Activated T-helper 17 cell treated with anti-CD3 and anti-CD28 coated beads, Interleukin-2, amount 50 U/mL, for 72 hours (primary cell): ENCODE measurements at places on chromosomes 1 and 21. TPM values are rescaled to one million over a fixed set of nuclear protein-coding genes. Genes with fewer than 3 reads are reported as not detected.

- peak; percentile 21 for ATAC-seq
Observed at GRCh38 chr1:48530727-48531351, 58.8 kb upstream of the SPATA6 start.

DNA sequence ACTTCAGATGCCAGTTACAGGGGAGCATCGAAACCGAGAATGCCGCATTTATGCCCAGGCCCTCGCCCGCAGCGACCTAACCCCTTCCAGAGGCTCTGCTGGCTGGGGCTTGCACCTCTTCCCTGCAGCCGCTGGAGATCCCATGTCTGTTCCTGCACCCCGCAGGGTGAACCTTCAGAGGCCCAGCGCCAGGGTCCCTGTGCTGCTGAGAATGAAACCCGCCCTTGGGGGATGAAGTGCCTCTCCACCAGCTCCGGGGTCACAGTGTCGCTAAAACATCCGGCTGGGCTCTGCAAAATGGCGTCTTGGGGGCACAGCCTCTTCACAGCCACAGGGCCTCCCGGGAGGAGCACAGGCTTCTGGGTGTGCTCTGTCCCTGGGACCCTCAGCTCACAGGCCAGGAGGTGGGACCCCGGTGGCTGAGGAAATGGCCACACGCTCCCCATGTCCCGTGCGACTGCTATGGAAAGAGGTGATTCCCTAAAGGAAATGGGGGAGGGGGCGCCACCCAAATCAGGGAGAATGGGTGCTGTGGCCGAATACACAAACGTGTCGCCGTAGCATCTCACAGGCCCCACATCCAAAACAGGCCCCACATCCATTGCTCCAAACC, 39.9 kb upstream of the TSPEAR start:
- no peak for ATAC-seq

DNA sequence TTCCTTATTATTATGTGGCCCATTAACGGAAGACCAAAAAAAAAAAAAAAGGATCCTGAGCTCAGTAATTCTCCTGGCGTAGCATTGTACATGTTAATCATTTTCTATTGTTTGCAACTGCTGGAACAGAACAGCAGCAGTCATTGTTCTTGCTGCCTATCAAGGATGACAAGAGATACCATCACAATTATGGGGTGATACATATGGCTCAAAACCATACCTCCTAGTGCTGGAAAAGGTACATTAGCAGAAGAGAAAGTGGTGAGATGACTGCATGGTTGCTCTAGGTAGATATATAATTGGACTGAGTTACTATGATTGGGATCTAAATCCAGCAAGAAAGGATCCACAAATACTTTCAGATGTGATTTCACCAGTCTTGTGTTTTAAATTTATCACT, 13.3 kb upstream of the TLR5 start:
- ATAC-seq = no peak

- peak; percentile 41 for ATAC-seq
Observed at GRCh38 chr1:198655459-198656121, 16.8 kb downstream of the PTPRC start.

DNA sequence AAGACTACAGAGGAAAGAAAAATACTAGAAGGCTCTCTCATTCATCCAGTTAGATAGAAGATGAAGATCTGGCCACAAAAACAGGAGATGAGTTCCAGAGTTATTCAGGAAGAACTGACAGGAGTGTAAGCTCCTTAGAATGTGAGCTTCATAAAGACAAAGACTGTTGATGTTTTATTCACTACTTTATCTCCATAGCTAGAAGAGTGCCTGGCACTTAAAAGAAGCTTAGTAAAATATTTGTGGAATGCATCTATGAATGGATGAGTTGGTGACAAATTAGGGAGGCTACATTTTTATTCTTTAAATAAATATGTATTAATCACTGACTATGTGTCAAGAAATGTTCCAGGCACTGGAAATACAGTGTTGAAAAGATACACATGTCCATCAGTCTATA, 13.8 kb downstream of the CLDN17 start:
- ATAC-seq = no peak

GRCh38 chr1:151368393-151369301, 3.9 kb downstream of the SELENBP1 start:
- no peak for ATAC-seq

DNA sequence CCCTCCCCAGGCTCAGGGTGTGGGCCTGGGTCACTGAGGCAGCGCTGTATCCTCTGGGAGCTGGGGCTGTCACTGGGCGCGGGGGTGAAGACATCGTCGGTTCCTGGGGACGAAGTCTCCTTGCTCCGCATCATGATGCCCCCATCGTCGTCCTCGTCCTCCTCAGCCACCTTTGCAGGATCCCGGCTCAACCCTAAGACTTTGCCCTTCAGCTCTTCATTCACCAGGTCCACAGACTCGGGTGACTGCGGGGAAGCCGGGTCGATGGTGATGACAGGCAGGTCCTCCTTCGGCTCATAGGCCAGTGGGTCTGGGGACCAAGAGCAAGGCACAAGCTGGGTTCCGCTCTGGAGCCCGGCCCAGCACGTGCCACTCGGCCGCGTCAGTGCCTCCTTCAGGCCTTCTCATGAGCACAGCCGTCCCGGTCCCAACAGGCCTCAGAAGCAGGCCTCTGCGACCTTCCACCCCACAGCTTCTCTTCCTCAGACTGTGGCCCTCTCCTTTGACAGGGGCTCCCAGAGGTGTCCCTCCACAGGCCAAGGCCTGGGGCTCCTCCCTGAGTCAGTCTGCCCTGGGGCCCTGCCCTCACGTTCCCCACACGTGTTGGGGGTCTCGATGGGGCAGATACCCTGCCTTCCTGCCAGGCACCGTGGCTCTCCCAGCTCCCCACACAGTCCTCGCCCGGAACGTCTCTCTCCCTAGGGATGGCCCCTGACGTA, 54.4 kb downstream of the SLC9A1 start:
- ATAC-seq = no peak

- ATAC-seq = no peak
Observed at GRCh38 chr1:231550448-231550781, 21.9 kb downstream of the TSNAX start.

DNA sequence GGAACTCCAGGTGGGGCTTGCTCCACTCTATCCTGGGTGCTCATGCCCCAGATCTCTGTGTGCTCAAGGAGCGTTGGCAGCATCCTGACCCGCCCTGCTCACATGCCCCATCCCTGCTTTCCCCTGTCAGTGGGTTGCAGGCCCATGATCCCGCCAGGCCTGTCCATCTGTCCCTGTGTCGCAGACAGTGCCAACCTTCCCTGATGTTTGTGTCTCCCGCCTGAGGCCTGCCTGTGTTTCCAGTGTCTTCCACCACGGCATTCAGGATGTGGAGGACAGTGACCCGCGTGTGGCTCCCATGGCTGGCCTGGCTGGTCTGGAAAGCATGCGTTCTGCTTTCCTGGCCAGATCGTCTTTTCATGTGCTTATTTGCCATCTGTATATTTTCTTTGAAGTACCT, 82.9 kb downstream of the PCBP3 start:
- ATAC-seq = no peak

VCAM1 gene
- total RNA-seq = not detected

TCHHL1 gene
- total RNA-seq = not detected

DNASE2B gene
- not detected for total RNA-seq

SLC2A1 gene
- 280 TPM for total RNA-seq

CCDC17 gene
- 4.4 TPM for total RNA-seq

DNAJC28 gene
- total RNA-seq = 0.54 TPM

INSRR gene
- 0.04 TPM for total RNA-seq
